ENCODE measurements at places on chromosomes 3 and 15.

- no peak for DNase-seq
These were observed 243.4 kb upstream of the TBC1D5 start for GRCh38 chr3:17985658-17986347.

DNA sequence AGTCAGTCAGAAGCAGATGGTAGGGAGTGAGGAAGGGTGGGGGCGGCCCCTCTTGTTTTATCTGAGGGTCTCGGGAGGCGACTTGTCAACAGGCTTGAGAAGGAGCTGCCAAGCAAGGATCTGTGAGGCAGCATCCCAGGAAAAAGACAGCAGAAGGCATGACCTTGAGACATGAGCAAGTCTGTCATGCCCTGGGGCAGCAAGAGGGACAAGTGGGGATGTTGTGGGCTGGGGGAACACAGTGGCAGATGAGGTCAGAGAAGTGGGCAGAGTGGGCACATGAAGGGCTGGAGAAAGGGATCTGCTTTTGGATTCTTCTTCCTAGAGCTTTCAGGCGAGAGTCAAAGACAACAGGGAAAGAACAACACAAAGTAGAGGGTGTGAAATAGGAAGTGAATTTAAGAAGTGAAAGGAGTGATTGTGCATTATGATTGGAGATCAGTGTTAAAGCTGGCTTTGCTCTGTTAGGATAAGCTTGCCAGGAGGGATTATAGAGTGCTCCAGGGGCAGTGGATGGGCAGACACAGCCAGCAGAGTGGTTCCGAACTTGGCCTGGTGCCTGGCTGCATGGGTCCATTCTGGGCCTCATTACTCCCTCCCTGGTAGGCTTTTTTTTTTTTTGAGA lies 73.3 kb downstream of the USP13 start:
- DNase-seq, result no peak

GRCh38 chr3:189458528-189458927 lies 172.7 kb upstream of the TP63 start:
- DNase-seq, result no peak

GRCh38 chr3:176767385-176767784 lies 429.9 kb downstream of the TBL1XR1 start:
- no peak for DNase-seq

GRCh38 chr15:41821831-41822230 lies 6.1 kb upstream of the JMJD7 start:
- no peak for DNase-seq

DNA sequence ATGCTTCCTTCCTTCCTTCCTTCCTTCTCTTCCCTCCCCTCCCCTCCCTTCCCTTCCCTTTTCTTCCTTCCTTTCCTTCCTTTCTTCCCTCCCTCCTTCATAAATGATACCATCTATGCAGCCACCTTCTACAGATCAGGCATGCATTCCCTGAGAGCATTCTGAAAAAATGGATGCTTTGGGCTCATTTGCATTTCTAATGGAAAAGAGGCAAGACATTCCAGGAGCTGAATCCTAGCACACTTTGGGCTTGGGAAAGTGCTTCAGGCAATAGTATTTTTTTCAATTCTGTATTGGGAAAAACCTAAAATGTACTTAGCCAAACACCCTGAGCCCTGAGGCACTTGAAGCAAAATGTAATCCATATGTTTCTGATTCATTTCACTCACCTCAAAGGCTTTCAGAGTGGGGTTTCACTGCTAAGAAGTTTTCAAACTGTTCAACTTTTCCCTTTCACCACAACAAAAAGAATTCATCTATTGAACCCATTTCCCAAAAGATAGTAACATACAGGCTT lies 220.1 kb upstream of the RORA start:
- DNase-seq, result no peak

DNA sequence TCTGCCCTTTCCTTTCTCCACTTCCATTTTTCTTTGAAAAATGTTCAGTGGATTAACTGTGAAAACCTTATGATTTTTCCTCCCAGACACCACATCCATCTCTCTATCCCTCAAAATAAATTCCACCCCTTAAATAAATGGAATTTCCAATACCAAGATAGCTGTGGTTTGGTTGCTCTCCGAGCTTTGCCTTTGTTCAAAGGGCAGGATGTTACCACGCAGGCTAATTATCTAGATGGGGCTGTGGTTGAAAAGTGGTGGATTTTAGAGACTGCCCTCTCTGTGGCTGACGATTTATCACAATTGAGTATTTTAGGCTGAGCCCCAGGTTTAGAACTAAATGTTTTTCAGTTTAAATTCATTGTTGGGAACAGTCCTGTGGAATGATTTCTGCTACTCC lies 36.9 kb upstream of the CMSS1 start:
- no peak for DNase-seq

- DNase-seq, result no peak
These were observed 71.8 kb downstream of the TMEM44 start for GRCh38 chr3:194561306-194561974.

DNA sequence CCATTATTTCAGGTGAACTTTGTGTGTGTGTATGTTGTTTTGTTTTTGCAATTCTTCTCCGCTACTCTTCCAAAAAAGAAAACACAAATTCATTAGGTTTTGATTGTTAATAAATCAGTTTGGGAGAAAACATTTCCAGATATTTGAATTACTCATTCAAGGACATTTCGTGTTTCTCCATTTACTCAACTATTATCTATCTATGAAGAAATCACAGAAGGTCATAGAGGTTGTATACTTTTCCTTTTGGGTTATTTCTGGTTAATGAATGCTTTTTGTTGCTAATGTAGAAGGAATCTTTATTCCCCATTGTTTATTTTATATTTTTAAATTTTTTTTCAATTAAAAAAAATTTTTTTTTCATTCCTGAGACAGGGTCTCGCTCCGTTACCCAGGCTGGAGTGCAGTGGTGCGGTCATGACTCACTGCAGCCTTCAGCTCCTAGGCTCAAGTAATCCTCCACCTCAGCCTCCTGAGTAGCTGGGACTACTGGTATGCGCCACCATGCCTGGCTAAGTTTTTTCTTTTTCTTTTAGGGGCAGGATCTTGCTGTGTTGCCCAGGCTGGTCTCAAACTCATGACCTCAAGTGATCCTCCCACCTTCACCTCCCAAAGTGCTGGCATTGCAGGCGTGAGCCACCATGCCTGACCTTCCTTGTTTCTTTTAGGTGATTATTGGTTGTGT lies 28.4 kb downstream of the IGF1R start:
- DNase-seq, result no peak

- no peak for DNase-seq
These were observed 162.1 kb downstream of the FOXP1 start for GRCh38 chr3:71421475-71421819.

DNA sequence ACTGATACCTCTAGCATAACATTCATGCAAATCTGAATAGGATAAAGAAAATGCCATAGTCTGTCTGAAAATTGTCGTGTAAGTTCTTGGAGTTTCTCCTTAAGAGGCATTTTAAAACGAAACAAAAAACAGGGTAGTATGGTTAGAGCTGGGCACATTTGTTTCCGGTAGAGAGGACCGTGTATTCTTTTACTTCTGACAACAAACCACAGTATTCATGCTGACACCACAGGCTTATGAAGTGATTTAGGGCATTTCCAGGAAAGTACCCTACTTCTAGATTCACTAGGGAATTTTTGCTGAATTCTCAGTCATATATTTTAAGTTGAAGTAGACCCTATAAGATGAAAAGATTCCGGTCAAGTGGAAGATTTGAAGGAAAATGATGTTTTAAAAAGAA lies 541.3 kb downstream of the UNC13C start:
- DNase-seq, result no peak

- no peak for DNase-seq
These were observed 29.6 kb upstream of the NFKBIZ start for GRCh38 chr3:101819649-101820206.

DNA sequence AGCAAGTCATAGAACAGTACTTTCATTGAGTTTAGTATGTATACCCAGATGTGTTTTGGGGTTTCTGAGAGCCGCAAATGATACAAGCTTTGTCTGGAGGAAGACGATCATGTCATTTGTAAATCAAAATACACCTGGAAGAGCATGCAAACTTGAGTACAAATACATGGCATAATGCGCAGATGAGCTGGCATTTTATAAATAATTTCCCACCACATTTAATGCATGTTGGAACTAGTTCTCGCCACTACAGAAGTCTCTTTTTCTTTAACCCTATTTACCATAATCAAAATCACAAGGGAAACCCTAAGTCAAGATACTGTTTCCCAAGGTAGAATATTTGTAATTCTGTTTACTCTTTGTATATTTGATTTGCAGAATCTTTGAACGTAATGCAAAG lies 318.6 kb downstream of the EPHA3 start:
- DNase-seq, result no peak

DNA sequence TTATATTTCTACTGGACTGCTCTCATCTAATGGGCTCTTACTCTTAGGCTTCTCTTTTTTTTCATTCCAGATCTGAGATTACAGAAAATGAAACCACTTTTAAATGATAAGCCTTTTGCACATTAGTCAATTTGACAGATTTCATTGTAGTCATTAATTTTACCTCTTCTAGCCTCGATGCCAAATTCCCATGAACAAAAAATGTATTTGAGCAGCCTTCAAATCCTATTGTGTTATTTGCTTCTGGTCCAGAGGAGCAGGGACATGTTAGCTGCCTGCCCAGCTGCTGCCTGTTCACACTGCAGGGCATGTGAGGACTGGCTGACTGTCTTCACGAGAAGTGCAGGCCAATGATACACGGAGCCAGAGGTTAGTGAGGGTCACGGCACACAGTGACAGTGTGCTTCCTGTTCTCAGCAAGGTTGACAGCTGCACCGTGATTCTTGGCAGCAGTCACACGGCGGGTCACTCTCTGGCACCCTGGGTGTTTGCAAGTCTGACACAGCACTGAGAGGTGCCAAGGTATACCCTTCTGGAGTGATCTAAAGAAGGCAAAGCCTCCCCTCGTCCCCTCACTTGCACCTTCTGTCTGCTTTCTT lies 40.8 kb downstream of the KAT2B start:
- DNase-seq, result no peak

DNA sequence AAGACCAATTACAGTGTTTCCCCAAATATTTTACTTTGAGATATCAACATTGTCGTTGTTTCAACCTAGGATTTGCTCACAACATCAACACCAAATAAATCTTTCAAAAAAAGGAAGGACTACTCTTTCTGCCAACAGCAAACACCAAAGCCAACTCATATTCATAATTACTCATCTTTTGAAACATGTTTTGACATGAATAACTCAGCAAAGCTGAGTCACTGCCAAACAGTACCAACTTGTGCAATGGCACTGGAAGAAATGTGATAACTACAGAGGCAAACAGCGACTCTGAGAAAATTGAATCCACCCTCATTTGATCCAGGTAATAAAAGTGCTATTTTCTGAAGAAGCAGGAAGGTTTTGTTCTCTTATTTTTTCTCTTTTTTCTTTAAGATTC lies 67.2 kb downstream of the PEX5L start:
- no peak for DNase-seq

DNA sequence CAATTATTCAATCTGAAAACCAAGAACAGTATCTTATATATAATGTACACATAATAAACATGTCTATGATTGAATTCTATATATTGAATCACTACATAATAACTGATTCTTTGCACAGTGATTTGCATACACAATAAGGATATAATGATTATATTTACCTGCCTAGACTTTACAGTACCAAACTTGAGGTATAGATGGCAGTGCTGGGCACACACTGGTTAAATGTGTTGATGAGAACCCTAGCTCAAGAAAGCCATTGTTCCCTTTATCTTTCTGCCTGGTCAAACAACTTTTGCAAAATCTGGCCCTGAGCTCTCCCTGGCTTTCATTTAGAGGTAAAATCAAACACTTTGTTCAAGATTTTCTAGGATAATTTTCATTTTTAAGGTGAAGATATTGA lies 697.7 kb downstream of the TUSC7 start:
- DNase-seq, result no peak

DNA sequence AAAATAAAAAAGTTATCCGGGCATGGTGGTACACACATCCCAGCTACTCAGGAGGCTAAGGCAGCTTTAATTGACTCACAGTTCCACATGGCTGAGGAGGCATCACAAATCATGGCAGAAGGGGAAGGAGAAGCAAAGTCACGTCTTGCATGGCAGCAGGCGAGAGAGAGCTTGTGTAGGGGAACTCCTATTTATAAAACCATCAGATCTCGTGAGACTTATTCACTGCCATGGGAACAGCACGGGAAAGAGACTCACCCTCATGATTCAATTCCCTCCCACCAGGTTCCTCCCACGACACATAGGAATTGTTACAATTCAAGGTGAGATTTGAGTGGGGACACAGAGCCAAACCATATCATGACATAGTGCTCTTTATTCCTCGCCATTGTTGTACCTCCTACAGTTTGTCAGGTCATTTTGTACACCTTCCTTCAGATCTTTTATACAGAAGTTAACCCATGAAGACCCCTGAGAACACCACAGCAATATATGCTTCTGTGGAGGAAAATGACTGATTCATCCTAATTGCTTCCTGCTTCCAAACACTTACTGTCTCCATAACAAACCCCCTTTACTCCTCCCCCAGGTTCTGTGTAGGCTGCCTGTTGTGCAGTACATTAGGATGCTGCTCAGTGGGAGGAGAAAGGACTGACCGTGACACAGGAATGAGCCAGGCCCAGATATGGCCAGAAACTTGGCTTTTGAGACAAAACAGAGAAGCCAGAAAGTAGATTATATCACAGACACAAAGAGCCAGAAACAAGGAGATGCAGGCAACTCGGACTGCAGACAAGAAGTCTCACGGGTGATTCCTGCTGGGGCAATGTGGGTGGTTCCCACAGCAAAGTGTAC lies 67.9 kb upstream of the HEG1 start:
- no peak for DNase-seq

DNA sequence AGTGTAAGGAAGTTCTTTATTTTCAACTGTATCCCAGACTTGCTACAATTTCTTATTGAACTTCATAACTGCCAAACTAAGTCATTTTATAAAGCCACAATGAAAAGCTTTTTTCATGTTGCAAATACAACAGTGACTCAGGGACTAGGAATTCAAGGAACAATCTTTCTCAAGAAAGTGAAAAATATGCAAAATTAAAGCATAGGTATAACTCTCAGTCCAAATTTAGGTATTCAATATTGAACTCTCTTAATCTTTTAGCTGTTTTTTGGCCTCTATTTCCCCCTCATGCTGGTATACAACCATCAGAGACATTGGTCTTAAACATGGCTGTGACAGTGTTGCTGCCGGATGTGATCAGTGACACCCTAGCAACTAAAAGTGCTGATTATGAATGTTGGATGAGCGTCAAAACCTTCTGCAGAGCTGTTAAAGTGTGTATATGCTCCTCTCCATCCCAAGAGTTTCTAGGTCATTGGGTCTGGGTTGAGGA lies 476.9 kb downstream of the ZNF385D start:
- no peak for DNase-seq

- DNase-seq, result no peak
These were observed 27.3 kb downstream of the MOBP start for GRCh38 chr3:39494781-39495180.

DNA sequence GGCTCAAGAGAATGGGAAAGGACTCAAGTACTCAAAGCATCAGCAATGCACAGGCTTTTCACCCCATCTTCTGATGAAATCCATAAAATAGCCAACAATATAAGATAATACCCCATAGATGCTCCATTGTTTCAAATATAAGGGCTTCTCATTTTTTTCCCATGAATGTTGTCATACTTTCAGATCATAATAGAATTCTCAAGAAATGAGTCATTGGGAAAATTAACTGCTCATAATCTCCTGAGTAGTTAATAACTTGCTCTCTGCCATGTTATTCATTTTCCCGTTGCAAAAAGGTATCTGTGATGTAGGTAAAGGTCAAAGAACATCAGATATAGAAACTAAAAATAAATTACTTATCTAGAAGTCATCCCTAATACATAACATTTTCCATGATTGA lies 121.9 kb downstream of the NSUN3 start:
- no peak for DNase-seq

Data from activated CD8-positive, alpha-beta memory T cell treated with anti-CD3 and anti-CD28 coated beads for 48 hours (primary cell).